ENCODE measurements at places on chromosomes 1 and 21. TPM values are rescaled to one million over a fixed set of nuclear protein-coding genes. Genes with fewer than 3 reads are reported as not detected.

The TSPEAR gene
- total RNA-seq: not detected

The TCHH gene
- total RNA-seq: not detected

The OPRD1 gene
- total RNA-seq: not detected

The CELA3A gene
- not detected for total RNA-seq

The NES gene
- 0.03 TPM for total RNA-seq

The PRR9 gene
- not detected for total RNA-seq

The EDN2 gene
- total RNA-seq: not detected

The HSD11B1 gene
- 0.47 TPM for total RNA-seq

DNA sequence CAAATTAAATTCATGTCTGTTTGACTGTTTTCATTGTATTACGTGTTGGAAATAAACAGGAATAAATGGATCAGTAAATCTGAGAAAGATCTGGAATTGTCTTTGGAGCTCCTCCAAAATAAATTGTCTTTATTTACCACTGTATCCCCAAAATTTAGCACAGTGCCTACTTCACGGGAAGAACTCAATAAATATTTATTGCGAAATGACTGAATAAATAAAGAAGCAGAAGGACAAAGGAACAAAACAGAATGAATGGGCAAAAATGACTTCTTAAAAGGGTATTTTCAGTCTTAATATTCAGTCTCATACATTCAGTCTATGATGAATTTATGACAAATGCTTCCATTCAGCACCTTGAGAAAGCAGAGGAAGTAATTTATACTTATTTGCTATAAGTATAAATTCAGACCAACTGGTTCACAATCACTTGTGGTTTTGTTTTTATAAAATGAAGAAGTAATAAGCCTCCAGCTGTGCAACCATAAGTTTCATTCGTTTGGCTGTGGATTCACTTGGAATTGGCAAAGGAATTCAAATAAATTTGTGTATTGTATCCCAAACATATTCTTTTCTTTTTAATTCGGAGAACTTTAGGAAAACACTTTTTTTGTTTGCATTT, 19.2 kb upstream of the PRKAA2 start:
- no peak overlapping the region for H3K4me3 ChIP-seq
- H3K36me3 ChIP-seq: no peaks in the 10 kb centered on the region
- no peak overlapping the region for H3K27ac ChIP-seq
- no peaks in the 10 kb centered on the region for H3K4me1 ChIP-seq

- no peaks in the 10 kb centered on the region for H3K27me3 ChIP-seq
- no peak for DNase-seq
- H3K36me3 ChIP-seq: no peaks in the 10 kb centered on the region
- no peaks in the 10 kb centered on the region for H3K4me1 ChIP-seq
- no peak overlapping the region for H3K4me3 ChIP-seq
These were observed 119.1 kb downstream of the PTPRU start for GRCh38 chr1:29355375-29355774.

GRCh38 chr1:211613951-211614350, 35.0 kb upstream of the SLC30A1 start:
- H3K36me3 ChIP-seq: no peaks in the 10 kb centered on the region
- H3K27ac ChIP-seq: no peak overlapping the region
- no peaks in the 10 kb centered on the region for H3K4me1 ChIP-seq
- no peak overlapping the region for H3K4me3 ChIP-seq

DNA sequence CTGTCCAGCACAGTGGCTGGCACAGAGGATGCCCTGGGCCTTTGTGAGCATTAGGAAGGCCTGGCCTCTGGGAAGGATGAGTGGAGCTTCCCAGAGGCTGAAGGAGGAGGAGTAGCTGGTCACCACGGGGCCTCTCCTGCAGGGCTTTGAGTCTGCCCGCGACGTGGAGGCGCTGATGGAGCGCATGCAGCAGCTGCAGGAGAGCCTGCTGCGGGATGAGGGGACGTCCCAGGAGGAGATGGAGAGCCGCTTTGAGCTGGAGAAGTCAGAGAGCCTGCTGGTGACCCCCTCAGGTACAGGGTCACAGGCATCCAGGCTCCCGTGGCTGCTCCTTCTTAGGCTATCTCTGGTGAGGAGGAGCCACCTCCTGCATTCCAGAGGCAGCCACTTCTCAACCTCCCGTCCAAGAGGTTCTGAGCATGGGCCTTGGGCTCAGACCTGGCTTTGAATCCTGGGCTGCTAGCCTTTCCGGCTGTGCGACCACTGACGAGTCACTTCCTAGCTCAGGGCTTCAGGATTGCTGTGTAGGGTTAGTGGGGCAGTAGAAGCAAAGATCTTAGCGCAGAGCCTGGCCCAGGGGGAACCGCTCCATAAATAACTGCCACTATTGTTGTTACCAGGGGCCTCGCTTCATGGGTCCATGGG, 14.0 kb downstream of the SESN2 start:
- H3K4me1 ChIP-seq: no peaks in the 10 kb centered on the region
- no peak for DNase-seq
- peaks cover 39% of the 10 kb centered on the region for H3K36me3 ChIP-seq
- H3K27me3 ChIP-seq: no peaks in the 10 kb centered on the region

DNA sequence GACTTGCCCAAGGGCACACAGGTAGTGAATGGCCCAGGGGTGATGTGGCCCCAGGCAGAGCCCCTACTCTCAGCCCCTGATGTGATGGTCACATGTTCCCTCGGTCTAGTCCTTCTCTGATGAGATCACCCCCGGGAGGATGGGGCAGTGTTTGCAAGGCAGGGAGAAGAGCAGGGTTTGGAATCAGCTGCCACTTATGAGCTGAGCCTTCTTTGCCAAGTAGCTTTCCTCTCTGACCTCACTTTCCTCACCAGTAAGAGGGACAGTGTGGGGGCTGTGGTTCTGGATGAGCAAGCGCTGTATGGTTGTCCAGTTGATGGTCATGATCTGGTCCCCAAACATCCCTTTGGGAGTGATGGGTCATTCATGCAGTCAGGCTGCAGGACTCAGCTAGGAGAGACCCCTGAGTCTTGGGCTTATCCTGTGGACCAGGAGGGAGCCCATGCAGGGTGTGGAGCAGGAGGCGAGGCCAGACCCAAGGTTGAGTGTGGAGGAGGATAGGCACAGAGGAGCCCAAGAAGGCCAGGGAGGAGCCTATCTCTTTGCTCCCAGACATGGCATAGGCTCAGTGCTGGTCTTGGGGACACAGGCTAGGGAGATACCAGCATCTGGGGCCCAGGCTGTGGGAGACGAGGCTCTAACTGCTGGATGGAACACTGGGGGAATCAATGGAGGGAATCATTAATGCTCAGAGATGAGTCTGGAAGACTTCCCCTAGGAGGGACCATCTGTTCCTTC, 15.9 kb upstream of the PEAR1 start:
- H3K4me1 ChIP-seq: no peaks in the 10 kb centered on the region
- no peaks in the 10 kb centered on the region for H3K27me3 ChIP-seq
- H3K36me3 ChIP-seq: no peaks in the 10 kb centered on the region

DNA sequence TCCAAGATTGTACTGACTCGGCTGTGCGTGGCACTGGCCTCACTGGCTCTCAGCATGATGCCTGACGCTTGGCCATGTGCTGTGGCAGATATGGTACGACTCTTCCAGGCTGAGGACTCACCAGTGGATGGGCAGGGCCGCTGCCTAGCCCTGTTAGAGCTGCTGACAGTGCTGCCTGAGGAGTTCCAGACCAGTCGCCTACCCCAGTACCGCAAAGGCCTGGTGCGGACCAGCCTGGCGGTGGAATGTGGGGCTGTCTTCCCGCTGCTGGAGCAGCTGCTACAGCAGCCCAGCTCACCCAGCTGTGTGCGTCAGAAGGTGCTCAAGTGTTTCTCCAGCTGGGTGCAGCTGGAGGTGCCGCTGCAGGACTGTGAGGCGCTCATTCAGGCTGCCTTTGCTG, 2.9 kb downstream of the IPO13 start:
- no peaks in the 10 kb centered on the region for H3K36me3 ChIP-seq
- H3K27ac ChIP-seq: no peak overlapping the region
- no peak for DNase-seq
- no peaks in the 10 kb centered on the region for H3K27me3 ChIP-seq
- H3K4me3 ChIP-seq: no peak overlapping the region
- H3K4me1 ChIP-seq: peaks cover 17% of the 10 kb centered on the region

DNA sequence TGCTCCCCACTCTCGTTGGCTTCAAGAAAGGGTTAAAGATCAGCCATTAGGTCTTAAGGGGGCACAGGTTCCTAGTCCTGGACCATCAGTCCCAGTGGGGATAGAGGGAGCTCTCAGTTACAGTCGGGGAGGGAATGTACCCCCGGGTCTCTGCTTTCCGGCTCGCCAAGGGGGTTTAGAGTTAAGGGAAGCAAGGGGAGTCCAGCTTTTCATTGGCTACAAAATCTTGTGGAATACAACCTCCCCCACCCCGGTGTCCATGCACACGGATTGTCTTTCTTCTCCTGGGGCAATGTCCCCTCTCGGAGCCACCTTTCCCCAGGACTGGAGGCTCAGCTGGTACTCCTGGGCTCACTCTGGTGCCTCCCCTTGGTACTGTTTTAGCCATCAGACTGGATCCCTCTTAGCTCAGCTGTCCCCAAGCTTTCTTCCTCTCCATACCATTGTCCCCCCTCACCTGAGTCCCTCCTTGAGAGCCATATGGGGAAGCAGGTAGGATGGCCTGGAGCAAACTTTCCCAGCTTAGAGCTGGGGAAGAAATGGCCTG, at the start of gene A3GALT2:
Gene A3GALT2, minus strand, starts transcription at position 480 of the 547 bp plus-strand sequence. Its CDS starts 0 bp downstream, at position 480.
- H3K27me3 ChIP-seq: no peaks in the 10 kb centered on the region
- H3K27ac ChIP-seq: no peak within 1 kb of the TSS
- no peaks in the 10 kb centered on the region for H3K4me1 ChIP-seq
- no peak within 1 kb of the TSS for H3K4me3 ChIP-seq
- peaks cover 27% of the 10 kb centered on the region for H3K36me3 ChIP-seq

- H3K27ac ChIP-seq: no peak overlapping the region
- H3K36me3 ChIP-seq: no peaks in the 10 kb centered on the region
- H3K4me3 ChIP-seq: no peak overlapping the region
- DNase-seq: no peak
These were observed 74.2 kb downstream of the LEPR start for GRCh38 chr1:65494671-65495070.

GRCh38 chr1:11525516-11525915, 46.6 kb downstream of the DISP3 start:
- no peaks in the 10 kb centered on the region for H3K36me3 ChIP-seq
- no peak for DNase-seq
- no peak overlapping the region for H3K27ac ChIP-seq
- no peaks in the 10 kb centered on the region for H3K27me3 ChIP-seq
- H3K4me3 ChIP-seq: no peak overlapping the region

DNA sequence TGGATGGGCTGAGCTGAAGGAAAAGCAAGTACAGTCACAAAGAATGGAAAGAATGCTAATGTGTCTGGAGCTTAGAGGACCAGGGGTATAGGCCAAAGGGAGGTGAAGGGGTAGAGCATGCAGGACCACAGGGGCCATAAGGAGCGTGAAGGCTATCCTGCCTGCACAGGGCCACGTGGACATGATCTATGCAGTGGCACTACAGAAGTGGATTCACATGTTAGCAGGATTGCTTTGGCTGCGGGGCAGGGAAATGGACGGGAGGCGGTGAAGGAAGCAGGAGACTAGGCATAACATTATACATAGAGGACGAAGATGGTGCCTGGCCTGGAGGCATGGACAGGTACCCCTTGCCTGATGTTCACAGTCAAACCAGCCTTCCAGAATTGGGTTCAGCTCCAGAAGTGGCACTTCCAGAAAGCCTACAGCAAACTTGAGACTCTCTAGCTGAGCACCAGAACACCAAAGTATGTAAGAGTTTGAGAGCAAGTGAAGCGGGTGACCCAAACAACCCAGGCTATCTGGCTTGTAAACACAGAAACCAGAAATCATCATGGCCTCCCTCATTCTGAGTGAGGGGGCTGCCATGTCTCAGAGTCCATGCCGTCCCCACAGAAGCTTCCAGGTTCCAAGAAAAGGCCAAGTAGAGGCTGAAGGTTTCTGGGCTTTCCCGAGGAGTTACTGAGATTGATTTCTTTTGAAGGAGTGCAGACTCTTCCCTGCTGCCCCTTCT, 135.5 kb upstream of the JUN start:
- no peaks in the 10 kb centered on the region for H3K27me3 ChIP-seq
- H3K4me3 ChIP-seq: no peak overlapping the region
- no peak overlapping the region for H3K27ac ChIP-seq
- H3K4me1 ChIP-seq: peaks cover 6% of the 10 kb centered on the region
- DNase-seq: no peak
- no peaks in the 10 kb centered on the region for H3K36me3 ChIP-seq

DNA sequence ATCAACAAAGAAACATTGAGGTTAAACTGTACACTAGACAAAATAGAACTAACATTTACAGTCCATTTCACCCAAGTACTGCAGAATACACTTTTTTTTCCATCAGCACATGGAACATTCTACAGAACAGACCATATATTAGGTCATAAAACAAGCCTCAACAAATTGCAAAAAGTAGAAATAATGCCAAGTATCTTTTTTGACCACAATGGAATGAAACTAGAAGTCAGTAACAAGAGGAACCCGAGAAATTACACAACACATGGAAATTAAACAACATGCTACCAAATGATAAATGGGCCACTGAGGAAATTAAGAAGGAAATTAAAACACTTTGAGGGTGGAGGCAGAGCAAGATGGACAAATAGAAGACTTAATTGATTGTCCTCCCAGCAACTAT, 8.4 kb upstream of the C1orf185 start:
- no peak overlapping the region for H3K4me3 ChIP-seq
- H3K27me3 ChIP-seq: no peaks in the 10 kb centered on the region
- H3K27ac ChIP-seq: no peak overlapping the region
- no peaks in the 10 kb centered on the region for H3K4me1 ChIP-seq
- DNase-seq: no peak

DNA sequence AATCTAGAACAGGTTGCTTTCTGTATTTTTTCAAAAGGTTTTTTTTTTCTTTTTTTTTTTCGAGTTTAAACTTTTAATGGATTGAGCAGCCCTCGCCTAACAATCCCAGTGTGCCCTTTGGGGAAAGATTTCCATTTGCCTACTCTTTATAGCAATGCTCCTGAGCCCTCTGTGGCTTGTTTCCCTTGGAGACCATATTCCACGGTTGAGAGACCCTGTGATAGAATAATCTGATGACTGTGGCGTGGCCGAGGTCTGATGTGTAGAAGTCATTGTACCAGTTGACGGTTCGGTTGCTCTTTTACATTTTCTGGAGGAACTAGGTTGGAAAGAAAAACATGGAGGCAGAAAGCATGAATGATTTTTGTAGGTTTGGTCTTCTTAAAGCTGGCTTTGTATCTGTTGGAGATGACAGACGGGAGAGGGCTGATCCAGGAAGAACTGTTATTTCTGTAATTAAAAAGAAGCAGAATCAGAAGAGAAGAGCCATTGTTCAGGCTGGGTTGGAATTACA, 305.7 kb upstream of the NRIP1 start:
- no peak overlapping the region for H3K4me3 ChIP-seq
- no peaks in the 10 kb centered on the region for H3K27me3 ChIP-seq
- DNase-seq: no peak
- no peaks in the 10 kb centered on the region for H3K4me1 ChIP-seq
- no peaks in the 10 kb centered on the region for H3K36me3 ChIP-seq

Data from naive thymus-derived CD4-positive, alpha-beta T cell (primary cell).